Stimulated activated CD4-positive, alpha-beta T cell treated with anti-CD3 and anti-CD28 coated beads, Interleukin-1b, Interleukin-23, amount 100 ng/mL, for 1 hour (primary cell): ENCODE measurements at places on chromosomes 12 and 14.

DNA sequence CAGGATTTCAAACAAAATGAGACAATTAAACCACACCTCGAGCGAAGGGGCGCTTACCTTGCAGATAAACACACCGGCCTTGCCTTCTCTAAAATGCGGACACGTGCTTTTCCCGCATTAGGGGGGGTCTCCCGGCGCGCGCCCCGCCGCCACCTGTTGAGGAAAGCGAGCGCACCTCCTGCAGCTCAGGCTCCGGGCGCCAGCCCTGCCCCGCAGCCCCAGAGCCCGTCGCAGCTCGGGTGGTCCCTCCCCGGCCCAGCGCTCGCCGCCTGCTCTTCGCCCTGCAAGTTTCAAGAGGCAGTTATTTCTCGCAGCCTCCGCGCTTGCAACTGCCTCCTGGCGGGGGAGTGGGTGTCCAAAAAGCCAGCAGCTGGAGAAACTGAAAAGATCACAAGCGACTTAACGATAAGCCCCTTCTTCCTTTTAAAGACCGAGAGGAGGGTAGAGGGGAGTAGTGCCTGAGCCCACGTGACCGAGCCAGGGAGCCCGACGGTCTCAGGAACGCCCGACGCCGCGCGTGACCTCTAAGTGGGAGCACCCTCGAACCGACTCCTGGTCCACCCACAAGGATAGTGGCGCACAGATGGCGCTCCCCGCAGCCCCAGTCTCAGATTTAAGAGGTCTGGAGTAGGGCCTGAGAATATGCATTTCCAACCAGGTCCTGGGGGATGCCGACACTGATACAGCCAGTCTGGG lies at the start of gene ESR2:
TSS of gene ESR2 (minus strand) at position 396 of the 696 bp plus-strand sequence. CDS start 11,386 bp downstream, outside the sequence.
- DNase-seq = no peak

GRCh38 chr12:13222076-13222475 lies 25.6 kb downstream of the EMP1 start:
- no peak for DNase-seq

- no peak for DNase-seq
Measured at GRCh38 chr12:113467502-113468364, 3.9 kb downstream of the LHX5 start.

DNA sequence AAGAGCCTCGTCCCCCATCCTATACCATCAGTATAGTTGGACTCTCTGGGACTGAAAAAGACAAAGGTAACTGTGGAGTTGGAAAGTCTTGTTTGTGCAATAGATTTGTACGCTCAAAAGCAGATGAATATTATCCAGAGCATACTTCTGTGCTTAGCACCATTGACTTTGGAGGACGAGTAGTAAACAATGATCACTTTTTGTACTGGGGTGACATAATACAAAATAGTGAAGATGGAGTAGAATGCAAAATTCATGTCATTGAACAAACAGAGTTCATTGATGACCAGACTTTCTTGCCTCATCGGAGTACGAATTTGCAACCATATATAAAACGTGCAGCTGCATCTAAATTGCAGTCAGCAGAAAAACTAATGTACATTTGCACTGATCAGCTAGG lies 13.6 kb downstream of the ARHGAP5 start:
- DNase-seq = no peak

DNA sequence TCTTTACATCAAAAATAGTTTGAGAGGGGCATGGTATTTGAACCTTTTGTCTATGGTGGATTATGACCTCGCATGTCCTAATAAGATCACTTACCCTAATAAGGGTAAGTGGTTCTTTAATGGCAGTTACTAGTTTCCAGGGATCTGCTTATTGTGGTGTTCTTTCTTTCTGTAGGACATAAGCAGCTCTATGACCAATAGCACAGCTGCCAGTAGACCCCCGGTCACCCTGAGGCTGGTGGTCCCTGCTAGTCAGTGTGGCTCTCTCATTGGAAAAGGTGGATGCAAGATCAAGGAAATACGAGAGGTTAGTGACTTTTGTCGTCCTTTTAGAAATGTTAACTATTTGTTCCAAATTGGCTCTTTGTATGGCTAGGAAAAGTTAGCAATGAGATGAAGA lies 7.2 kb downstream of the PCBP2 start:
- DNase-seq = no peak

DNA sequence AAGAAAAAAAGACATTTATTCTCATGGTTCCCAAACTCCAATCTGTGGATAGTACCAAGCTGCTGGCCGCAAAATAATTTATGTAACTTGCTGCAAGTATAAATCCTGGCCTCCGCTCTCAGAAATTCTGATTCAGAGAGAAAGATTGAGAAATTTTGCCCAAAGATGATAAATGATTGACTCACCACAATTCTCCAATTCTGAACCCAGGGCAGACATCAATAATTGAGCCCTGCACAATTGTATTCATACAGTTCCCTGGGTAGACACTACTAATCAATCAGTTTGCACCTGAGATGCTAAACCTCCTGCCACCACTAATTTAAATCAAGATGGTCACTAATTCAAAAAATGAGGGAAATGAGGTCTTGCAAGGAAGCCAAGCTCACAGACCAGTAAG lies 38.2 kb downstream of the TRPV4 start:
- DNase-seq = no peak

DNA sequence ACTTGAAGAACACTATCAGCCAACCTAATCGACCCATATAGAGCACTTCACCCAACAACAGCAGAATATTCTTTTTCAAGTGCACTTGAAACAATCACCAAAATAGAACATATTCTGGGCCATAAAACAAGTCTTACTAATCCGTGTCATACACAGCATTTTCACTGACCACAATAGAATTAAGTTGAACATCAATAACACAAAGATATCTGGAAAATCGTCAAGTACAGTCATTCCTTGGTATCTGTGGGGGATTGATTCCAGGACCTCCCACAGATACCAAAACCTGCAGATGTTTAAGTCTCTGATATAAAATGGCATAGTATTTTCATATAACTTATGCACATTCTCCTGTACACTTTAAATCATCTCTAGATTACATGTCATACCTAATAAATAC lies 295.7 kb downstream of the BCL11B start:
- DNase-seq = no peak

- DNase-seq = peak; percentile 10
Measured at GRCh38 chr12:95548056-95548538, 3.2 kb downstream of the USP44 start.

DNA sequence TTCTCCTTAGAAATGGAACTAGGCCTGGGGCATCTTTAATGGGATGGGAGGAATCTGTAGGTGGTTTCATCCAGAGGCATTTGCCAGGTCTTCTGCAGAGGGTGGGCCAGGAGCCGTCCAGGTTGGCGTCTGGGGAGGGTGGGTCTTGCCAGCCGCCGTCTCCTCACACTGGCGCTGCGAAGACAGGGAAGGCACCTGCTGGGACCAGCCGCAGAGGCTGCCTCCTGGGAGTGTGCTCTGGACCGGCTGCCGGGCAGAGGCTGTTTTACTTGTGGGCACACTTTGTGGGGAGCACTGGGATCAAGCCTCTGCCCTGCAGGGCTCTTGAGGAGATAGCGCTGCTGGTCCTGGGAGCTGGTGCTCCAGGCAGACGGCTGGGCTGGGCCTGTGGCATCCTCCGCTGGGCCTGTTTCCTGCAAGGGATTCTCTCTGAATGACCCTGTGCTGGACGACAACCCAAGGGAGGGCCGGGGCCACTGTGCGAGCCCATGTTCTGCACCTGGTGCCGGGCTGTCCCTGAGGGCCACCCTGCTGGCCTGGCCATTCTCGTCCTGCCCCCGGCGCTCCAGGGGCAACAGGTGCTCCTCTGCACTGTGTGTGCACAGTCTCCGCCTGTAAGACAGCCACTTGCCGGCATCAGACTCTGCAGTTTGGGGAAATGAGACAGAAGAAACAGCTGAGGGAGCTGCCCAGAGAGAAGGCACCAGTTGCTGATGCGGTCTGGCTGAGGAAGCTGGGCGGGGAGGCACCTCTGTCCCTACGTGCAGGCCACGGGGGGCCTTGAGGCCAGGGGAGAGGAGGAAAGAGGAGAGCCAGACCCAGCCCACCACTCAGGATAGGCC lies 10.0 kb upstream of the TEX22 start:
- DNase-seq = no peak

DNA sequence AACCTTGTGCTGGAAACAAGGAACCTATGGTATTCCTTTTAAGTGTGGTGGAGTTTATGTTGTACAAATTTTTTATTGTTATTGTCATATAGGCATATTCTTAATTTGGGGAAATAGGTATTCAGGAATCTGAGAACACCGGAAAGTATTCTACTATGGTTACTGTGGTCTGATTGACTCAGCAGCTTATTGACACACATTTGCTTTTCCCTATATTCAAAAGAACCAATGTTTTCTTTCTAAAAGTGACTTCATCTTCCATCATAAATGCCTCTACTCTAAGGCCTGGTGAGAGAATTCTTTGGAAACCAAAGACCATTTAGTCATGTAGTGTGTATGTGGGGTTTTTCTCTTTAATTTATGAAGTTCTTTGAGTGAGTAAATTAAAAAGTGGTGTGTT lies 474.8 kb downstream of the TMTC2 start:
- no peak for DNase-seq
